ENCODE measurements at places on chromosomes 3 and 15. TPM values are rescaled to one million over a fixed set of nuclear protein-coding genes. Genes with fewer than 3 reads are reported as not detected.
A peak's percentile ranks its signal among the peaks of the same experiment; 100 is the strongest.

- H3K4me3 ChIP-seq, result no peak overlapping the region
- H3K27me3 ChIP-seq, result peaks cover 2% of the 10 kb centered on the region
- peaks cover 7% of the 10 kb centered on the region for H3K4me1 ChIP-seq
- no peak for DNase-seq
- H3K27ac ChIP-seq, result no peak overlapping the region
- H3K36me3 ChIP-seq, result no peaks in the 10 kb centered on the region
Measured at GRCh38 chr3:194272861-194273742, 78.0 kb downstream of the CPN2 start.

The VIPR1 gene
- 6.7 TPM for total RNA-seq

The AP3B2 gene
- 0.59 TPM for total RNA-seq

The UBR1 gene
- total RNA-seq, result 30.6 TPM

GRCh38 chr3:155026999-155027591, 53.0 kb upstream of the MME start:
- no peaks in the 10 kb centered on the region for H3K4me1 ChIP-seq
- no peaks in the 10 kb centered on the region for H3K27me3 ChIP-seq
- no peak overlapping the region for H3K27ac ChIP-seq

DNA sequence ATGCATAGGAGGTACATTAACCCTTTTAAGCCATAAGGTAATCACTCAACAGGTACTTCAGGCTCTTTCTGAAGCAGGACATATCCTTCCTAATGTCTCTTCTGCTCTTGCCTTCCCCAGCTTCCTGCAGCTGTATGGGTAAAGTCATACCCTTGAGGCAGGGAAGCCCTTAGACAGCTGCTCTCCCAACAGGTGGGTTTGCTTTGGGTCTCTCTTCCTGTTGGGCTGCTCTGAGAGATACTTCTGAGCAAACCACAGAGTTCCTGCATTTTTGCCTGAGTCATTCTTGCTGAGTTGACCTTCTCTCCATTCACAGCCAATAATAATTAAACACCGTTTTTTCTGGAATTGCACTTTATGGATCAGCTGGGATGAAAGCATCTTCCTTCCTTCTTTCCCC, 2.0 kb upstream of the TRAT1 start:
- no peaks in the 10 kb centered on the region for H3K27me3 ChIP-seq
- peak overlapping the region; percentile 80 for H3K4me3 ChIP-seq
- no peak for DNase-seq
- peak overlapping the region; percentile 91 for H3K27ac ChIP-seq
- peaks cover 40% of the 10 kb centered on the region for H3K4me1 ChIP-seq

The CD96 gene
- total RNA-seq, result 40.8 TPM
